ENCODE measurements at places on chromosomes 7 and 10.
A peak's percentile ranks its signal among the peaks of the same experiment; 100 is the strongest.

- DNase-seq = no peak
These were observed 816.7 kb downstream of the MAGI2 start for GRCh38 chr7:78636727-78637126.

GRCh38 chr7:28435732-28436378, 23.5 kb downstream of the CREB5 start:
- no peak for DNase-seq

- no peak for DNase-seq
These were observed 372.2 kb downstream of the DPP6 start for GRCh38 chr7:154424350-154424749.

DNA sequence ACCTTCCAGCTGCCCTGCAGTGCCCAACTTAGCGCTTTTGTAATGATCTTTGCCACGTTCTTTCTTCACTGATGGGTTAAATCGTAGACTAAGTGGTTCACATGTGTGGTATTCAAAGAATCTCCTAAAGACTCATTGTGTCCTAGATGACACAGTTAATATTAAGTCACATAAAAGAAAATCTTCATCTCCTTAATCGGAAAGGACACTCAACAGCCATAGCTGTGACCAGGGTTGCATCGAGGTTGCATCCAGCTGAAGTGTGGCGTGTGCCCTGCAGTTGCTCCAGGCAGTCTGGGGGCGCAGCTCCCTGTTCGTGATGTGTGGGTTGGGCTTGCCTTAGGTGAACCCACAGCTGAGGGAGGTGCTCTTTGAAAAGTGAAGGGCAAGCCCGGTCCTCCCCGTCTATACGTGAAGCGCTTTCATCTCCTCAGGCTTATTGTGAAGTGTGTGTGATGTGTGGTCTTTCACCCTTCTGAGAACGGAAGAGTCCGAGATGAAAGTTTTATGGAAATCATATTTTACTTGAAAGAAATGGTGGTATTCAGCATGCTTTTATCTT, 122.7 kb downstream of the TRRAP start:
- DNase-seq = no peak

DNA sequence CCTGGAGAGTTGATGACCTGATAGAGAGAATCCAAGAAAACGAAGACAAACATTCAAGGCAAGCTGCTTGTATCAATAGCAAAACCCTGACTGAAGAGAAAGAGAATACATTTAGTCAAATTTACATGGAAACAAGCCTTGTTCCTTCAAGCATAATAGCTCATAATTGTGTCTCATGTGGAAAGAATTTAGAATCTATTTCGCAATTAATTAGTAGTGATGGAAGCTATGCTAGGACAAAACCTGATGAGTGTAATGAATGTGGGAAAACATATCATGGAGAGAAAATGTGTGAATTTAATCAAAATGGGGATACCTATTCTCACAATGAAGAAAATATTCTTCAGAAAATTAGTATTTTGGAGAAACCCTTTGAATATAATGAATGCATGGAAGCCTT, 18.0 kb downstream of the RBAK start:
- no peak for DNase-seq

- DNase-seq = no peak
These were observed 51.3 kb upstream of the KLF6 start for GRCh38 chr10:3836222-3836820.

DNA sequence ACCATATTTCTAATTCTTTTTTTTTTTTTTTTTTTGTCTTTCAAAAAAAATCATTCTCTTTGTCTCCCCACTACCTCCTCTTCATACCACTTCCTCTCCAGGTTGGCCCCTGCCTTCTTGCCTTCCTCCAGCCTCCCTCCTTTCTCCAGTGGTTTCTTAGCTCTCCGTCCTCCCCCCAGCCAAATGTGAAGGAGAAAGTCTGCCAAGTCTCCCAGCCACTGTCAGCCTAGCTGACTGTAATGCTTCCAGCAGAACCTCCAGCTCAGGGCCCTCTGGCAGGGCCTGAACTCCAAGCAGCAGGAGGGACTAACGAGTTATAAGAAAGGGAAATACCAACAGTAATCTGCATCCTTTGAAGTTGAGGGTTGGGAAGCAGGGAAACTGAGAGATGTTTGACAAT, 35.5 kb upstream of the BICC1 start:
- DNase-seq = peak; percentile 39

DNA sequence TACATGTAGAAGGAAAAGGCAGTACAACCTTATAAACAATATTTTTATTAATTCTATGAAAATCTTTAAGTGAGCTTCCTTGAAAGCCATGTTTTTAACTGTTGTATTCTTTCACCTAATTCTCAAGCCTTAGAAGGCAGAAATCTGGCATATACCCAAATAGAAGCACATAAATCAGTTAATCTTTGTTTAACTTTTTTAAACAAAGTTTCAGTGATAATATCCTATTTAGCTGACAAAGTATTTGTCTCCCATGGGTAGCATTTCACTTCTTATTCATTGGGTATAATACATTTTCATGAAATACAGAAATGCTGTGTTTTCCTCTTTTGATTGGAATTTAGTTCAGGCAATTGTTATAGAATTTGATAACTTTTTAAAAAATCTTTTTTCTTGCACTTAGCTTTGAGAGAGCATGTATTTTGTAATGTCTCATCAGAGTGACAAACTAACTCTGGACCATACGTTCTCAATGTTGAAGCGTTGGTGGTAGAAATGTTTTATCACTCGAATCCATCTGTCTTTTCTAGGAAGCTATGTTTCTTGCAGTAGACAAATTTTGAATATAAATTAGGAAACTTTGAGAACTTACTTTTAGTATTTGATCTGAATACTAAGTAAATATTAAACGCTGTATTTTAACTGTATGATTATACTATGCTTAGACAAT, 78.1 kb downstream of the CREM start:
- no peak for DNase-seq

DNA sequence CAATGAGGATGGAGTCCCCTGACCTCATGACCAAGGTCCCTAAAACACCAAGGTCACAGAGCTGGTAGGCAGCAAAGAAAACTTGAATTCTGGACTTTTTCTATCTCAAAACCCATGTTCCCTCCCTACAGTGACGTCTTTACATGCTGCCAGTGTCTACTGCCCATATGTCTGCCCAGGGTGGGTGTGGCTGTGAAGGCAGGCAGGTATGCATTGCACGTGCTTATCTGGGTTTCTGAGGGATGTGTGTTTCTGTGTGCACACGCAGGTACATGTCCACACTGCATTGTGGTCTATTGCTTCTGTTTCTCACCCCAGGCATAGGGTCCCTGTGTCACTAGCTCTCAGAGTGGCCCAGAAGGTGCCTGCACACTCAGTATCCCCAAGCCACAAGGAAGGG, 13.5 kb downstream of the ATP6V1F start:
- no peak for DNase-seq

- no peak for DNase-seq
These were observed 60.6 kb upstream of the DNAAF5 start for GRCh38 chr7:665736-666453.

DNA sequence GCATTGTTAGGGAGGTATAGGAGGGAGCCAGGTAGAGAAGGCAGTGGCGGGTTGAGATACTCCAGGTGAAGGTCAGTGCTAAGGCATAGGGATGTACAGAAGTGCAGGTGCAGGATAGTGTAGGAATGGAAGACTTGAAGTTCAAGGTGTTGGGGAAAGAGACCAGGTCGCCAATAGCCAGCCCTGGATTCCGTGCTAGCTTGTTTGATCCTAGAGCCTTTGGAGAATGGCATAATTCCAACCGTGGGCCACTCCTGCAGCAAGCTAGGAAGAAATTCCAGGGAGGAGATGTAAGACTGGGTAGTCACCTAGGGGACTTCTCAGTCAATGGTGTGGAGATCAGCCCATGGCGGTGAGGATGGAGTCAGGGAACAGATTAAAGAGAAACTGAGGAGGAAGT, 272.7 kb downstream of the RPS24 start:
- no peak for DNase-seq
